ENCODE measurements at places on chromosomes 13 and 19.

GRCh38 chr13:49536144-49536873 is 40.6 kb downstream of the PHF11 start:
- no peak for DNase-seq

DNA sequence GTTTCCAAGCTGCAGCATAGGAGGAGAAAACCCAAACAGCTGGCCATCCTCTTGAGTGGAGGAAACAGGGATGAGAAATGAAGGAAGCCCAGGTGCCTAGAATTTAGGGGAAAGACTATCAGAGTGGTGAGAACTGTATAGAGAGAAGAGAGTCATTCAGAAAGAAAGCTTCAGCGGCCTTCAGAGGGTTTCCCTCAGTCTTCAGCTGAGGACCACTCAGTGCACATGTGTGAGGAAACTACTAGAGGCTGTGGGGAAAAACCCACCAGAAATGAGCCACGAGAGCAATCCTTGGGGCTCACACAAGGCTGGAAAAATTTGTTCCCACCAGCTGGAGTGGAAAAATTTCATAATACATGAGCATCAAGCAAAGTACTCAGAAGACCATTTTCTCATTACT is 35.2 kb upstream of the CPB2 start:
- no peak for DNase-seq

GRCh38 chr13:42486711-42487198 is 87.2 kb upstream of the TNFSF11 start:
- DNase-seq: no peak

DNA sequence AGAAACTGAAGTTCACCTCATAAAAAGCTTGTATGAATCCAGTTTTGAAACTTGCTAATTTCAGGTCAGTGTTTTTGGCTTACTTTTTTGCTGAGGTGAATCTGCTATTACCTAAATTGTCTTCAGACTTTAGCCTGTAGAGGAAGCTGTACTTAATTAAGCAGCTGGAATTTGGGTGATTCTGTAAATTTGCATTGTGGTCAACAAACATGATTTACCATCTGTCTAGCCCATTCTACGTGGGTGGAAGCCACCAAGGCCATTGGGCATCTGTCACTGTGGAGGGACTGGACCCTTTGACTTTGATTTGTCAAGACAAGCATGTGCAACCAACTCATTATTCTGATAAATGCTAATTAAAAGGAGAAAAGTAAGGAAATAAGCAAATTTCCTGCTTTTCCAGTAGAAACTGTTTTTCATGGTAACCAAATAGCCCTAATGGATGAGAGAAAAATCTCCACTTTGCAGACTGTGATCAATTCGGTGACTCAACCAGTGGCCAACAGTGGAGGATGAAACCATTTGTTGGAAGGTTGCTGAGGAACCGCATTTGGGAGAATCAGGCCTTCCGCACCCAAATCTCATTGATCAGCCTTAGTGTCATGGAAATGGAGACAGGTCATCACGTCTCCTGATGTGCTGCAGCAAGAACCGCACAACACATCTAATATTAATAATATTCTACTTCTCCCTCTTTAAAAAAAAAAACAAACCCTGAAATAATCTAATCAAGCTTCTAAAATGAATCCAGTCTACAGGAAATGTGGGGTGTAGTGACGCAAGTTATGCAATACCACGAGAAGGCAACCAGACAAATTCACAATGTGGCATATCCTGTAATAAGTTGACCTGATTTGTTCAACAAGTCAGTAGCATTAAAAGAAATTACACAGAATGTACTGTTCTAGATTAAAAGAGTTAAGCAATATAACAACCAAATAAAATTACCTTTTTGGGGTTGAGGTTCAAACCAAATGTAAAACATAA is 54.3 kb downstream of the GARRE1 start:
- DNase-seq: no peak

GRCh38 chr19:38351865-38352395 is 16.3 kb downstream of the CATSPERG start:
- DNase-seq: no peak

DNA sequence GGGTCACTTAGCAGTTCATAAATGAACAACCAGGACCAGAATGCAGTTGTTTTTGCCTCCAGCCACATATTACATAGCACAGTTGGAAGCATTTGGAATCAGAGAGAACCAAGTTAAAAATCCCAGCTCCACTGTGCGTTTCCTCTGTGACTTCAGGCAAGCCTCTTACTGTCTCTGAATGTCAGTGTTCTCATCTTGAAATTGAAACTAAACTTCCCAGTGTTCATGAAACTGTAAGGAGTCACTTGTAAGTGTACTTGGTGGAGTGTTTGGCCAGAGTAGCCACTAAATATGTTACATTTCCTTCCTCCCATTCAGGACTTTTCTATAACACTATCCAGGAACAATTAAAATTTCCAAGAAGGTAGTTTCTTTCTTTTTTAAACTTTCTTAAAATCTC is 276.8 kb downstream of the KCNRG start:
- DNase-seq: no peak

- DNase-seq: no peak
Measured at GRCh38 chr13:102902789-102903347, 57.0 kb downstream of the ERCC5 start.

DNA sequence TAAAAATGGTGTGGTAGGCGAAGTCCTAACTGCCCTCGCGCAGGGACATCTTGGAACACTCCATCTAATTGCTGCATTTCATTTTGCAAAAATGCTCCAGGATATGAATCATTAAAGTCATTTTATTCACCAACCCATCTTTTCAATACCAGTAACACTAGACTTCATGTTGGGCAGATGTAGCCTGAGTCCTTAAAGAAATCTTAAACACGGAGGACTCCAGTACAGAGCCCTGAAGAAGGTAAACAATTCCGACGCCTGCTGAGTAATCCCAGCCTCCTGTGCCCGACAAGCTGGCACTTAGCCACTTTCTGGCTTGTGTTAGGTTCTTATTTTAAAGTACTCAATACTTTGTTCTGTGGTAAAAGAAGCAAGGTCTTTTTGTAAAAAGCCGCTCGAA is 58.0 kb upstream of the IRS2 start:
- no peak for DNase-seq

GRCh38 chr19:54188215-54188871 is 1.0 kb downstream of the MBOAT7 start:
- DNase-seq: no peak

DNA sequence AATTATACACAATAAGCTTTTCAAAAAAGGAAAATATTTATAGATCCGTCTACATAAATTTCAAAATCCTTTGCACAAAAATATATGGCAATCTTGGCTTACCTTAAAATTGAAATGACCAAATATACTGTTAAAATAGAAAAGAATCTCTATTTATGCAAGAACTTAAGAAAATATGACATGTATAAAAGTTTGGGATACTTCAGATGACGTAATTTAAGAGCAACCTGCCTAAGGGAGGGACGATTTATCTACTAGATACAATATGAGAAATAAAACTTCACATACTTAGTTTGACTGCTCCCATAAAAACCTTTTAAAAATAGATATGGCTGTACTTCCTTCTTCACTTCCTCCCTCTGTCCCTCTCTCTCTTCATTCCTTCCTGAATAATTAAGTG is 587.3 kb upstream of the SPRY2 start:
- no peak for DNase-seq
